ENCODE measurements at places on chromosomes 11 and 22. TPM values are rescaled to one million over a fixed set of nuclear protein-coding genes. Genes with fewer than 3 reads are reported as not detected.

GRCh38 chr22:25839755-25840154, 97.8 kb downstream of the MYO18B start:
- H3K4me3 ChIP-seq = no peak overlapping the region
- H3K4me1 ChIP-seq = no peaks in the 10 kb centered on the region
- no peaks in the 10 kb centered on the region for H3K27me3 ChIP-seq
- H3K27ac ChIP-seq = no peak overlapping the region

Gene NXPE2
- total RNA-seq = not detected

Gene ARHGAP20
- total RNA-seq = not detected

Gene LGALS12
- not detected for total RNA-seq
